ENCODE measurements at places on chromosomes 7 and 10. TPM values are rescaled to one million over a fixed set of nuclear protein-coding genes. Genes with fewer than 3 reads are reported as not detected.

The CACUL1 gene
- total RNA-seq, result 39.3 TPM

The ATAD1 gene
- 57.3 TPM for total RNA-seq

The MMP21 gene
- total RNA-seq, result 0.13 TPM

The SHOC2 gene
- total RNA-seq, result 66.8 TPM

The TEX47 gene
- not detected for total RNA-seq

The TAS2R5 gene
- 2.5 TPM for total RNA-seq

The C7orf57 gene
- 0.63 TPM for total RNA-seq

The DYNC1I1 gene
- 2.6 TPM for total RNA-seq

The LMOD2 gene
- total RNA-seq, result not detected

The TNS3 gene
- total RNA-seq, result 198 TPM

The ARHGEF5 gene
- total RNA-seq, result 43.5 TPM

The GRM3 gene
- total RNA-seq, result not detected

The COBL gene
- total RNA-seq, result 42.7 TPM

The TMEM168 gene
- total RNA-seq, result 26.9 TPM

The EIF4H gene
- 240 TPM for total RNA-seq

The ZNF800 gene
- total RNA-seq, result 36.8 TPM

The KLHDC10 gene
- 38.9 TPM for total RNA-seq

The C10orf67 gene
- 1.6 TPM for total RNA-seq

The PARD3 gene
- total RNA-seq, result 47.5 TPM

The CUBN gene
- total RNA-seq, result 14.8 TPM

The TBX20 gene
- not detected for total RNA-seq

The RBM28 gene
- 35.2 TPM for total RNA-seq

The GCK gene
- total RNA-seq, result 0.25 TPM

The BTAF1 gene
- 35.1 TPM for total RNA-seq

The SFRP5 gene
- total RNA-seq, result 0.31 TPM

The ZNRF2 gene
- 32.2 TPM for total RNA-seq

The CHN2 gene
- 22.5 TPM for total RNA-seq

The TMEM26 gene
- 1.2 TPM for total RNA-seq

Data from kidney (tissue), 22 donors.